Lung (tissue), 17 donors: ENCODE measurements at places on chromosomes 6 and 20. TPM values are rescaled to one million over a fixed set of nuclear protein-coding genes. Genes with fewer than 3 reads are reported as not detected.

DNA sequence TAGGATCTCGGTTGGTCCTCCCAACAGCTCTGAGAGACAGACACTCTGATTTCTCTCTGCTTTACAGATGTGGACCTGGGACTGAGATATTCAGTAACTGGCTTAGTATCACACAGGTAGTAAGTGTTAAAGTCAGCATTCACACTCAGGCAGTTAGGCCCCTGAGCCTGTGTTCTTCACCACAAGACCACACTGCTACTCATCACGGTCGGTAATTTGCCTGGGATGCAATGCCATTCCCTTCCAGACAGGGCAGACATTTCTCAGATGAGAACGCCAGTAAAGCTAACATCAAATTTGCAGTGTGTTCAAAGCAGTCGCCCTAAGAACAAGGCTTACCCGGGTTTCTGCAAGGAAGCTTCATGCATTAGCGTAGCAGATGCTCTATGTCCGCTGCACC is 39.8 kb upstream of the HIVEP1 start:
- H3K27ac ChIP-seq, result no peak overlapping the region
- H3K4me1 ChIP-seq, result peaks cover 2% of the 10 kb centered on the region

DNA sequence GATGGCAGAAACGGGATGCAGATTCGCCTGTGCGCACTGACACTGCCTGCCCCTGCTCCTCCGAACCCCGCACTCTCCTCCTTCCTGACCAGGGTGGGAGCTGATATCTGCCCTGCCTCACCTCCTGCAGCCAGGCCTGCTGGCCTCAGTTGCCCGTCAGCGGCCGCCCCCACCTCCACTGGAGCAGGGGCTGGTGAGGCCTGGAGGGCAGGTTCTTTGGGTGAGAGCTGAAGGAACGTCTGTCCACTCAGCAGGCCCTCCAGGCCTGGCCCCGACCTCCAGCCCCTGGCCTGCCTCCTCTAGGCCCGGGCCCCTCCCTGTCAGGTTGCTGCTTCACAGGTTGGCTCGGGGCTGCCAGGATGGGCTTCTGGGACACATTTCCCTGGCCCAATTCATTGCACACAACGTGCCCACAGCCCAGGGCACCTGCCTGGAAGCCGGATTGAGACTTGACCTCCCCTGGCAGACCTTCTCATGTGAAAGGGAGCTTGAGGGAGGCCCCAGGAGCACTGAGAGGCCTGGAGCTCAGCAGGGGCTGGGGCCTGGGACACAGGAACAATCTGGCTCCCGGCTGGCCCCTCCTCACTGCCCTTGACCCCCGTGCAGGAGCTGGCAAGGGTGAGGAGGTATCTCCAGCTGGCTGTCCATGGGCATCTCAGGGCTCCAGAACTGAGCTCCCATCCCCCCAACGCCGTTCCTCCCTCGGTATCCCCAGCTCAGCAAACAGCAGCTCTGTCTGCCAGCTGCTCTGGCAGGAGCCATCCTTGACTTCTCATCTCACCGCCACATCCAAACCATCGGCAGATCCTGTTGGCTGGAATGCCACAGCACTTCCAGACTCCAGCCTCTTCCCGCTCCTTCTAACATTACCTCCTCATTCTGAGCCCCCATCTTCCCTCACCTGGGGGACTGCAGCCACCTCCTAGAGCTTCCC is 39.5 kb downstream of the SPDEF start:
- no peaks in the 10 kb centered on the region for H3K27me3 ChIP-seq
- H3K4me3 ChIP-seq, result no peak overlapping the region
- DNase-seq, result no peak
- no peaks in the 10 kb centered on the region for H3K36me3 ChIP-seq
- no peaks in the 10 kb centered on the region for H3K4me1 ChIP-seq
- H3K27ac ChIP-seq, result no peak overlapping the region

DNA sequence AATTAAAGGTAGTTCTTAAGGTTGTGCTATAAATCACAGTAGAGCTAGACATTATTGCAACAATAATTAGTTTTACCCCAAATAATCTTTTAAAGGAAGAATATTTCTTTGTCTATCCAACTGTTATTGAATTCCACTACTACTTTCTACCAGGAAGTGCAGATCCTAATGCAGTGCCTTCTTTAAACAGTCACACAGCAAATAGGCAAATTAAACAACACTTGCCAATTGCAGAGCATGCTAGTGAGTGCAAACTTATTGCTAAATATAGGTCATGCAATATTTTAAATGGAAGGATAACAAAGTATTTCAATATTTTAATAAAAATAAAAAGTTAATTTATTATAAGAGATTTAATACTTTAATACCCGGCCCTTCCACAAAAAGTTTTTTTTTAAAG is 107.3 kb upstream of the BCLAF1 start:
- no peaks in the 10 kb centered on the region for H3K27me3 ChIP-seq
- no peak overlapping the region for H3K4me3 ChIP-seq
- no peaks in the 10 kb centered on the region for H3K4me1 ChIP-seq
- DNase-seq, result no peak

- no peaks in the 10 kb centered on the region for H3K36me3 ChIP-seq
- H3K27ac ChIP-seq, result no peak overlapping the region
- H3K27me3 ChIP-seq, result no peaks in the 10 kb centered on the region
- DNase-seq, result no peak
These were observed 14.0 kb upstream of the LOC128125822 start for GRCh38 chr6:63558278-63558677.

DNA sequence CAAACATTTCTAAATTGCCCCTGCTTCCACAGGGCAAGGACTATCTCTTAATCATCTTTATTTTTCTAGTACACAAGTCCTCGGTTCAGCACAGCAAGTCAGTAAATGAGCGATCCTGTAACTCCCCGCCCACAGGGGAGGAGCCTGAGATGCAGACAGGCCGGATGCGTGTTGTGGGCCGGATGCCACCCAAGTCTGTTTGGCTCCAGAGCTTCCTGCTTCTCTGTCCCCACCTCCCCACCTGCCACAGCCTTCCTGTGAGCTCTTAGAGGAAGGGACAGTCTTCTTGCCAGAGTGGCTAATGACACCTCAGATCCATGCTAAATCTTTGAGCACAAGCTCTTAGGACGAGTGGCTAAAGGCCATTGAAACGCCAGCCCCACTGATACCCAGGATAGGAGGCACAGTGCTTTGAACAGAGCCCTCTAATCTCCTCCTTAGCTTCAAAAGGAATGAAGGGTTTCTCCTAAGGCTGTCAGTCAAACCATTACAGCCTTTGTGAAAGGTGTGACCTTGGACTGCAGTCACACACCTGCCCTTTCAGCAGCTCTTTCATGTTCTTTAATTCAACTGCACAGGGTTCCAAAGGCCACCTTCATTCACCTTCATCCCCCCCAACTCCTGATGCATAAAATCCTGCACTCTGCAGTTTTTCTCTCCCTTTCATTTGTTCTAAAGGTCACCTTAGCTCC is 264.3 kb downstream of the TFAP2C start:
- H3K27ac ChIP-seq, result no peak overlapping the region
- H3K4me3 ChIP-seq, result no peak overlapping the region
- H3K27me3 ChIP-seq, result no peaks in the 10 kb centered on the region
- H3K36me3 ChIP-seq, result no peaks in the 10 kb centered on the region
- peak; percentile 18 for DNase-seq

DNA sequence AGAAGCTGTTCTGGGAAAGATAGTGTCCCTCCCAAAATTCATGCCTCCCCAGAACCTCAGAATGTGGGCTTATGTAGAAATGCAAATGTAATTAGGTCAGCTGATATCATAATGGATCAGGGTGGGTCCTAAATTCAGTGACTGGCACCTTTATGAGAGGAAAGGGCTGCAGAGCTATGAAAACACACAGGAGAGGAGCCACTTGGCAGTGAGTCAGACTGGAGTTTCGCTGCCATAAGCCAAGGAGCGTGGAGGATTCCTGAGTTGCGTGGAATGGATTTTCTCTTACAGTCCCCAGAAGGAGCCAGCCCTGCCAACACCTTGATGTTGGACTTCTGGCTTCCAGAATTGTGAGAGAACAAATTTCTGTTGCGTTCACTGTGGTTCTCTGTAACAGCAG is 249.8 kb upstream of the PMEPA1 start:
- peaks cover 2% of the 10 kb centered on the region for H3K4me1 ChIP-seq
- H3K36me3 ChIP-seq, result no peaks in the 10 kb centered on the region
- DNase-seq, result no peak
- no peak overlapping the region for H3K4me3 ChIP-seq
- H3K27me3 ChIP-seq, result no peaks in the 10 kb centered on the region

DNA sequence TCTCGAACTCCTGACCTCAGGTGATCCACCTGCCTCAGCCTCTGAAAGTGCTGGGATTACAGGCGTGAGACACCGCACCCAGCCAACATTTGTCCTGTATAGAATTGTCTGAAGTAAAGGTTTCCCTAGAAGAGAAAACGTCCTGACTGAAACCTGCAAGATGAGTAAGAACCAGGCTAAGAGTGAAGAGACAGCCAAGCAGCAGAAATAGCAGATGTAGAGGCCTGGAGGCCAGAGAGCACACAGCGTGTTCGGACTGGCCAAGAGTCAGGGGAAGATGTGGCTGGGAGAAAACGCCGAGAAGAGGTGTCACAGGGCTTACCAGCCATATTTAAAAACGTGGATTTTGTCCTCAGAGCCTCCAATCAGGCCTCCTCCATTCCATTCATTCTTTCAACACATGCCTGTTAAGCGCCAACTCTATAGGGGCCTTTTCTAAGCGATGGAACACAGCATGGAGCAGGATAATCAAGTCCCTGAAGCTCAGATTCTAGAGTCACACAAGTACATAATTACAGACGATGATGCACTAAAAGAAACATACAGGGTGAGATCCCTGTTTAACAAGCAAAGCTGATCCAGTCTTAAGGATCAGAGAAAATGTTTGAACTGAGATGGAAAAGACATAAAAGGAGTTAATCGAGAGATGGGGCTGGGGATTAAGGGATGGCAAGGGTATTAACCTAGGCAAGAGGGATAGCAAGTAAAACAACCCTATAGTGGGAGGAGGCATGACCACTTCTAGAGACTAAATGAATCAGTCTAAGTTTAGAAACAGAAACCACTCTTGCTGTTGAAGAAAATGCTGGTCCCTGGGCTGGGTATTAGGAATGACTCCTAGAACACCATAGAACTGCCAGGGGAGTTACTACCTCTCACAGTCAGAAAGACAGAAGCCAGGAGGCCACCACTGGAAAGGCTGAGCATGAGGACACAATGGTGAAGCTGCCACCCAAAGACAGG is 4.8 kb downstream of the ZCCHC3 start:
- H3K27me3 ChIP-seq, result no peaks in the 10 kb centered on the region
- H3K36me3 ChIP-seq, result peaks cover 6% of the 10 kb centered on the region
- H3K4me1 ChIP-seq, result peaks cover 16% of the 10 kb centered on the region
- no peak for DNase-seq
- H3K4me3 ChIP-seq, result no peak overlapping the region

DNA sequence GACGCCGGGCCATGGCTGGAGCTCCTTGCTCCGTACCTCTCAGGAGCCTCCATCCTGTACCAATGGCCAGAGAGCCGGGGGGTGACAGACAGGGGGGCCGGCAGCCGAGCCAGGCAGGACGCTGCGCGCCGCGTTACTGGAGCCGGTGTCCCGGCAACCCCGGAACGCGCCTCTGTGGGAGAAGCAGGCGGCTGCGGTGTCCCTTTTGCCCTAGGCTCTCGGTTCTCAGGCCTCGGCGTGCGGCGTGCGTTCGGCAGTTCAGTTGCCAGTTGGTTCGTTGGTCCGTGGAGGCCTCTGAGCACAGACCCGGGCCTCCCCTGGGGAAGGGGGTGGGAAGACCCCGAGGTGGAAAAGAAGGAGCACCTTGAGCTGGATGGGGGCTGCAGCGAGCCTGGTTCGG is at the start of gene SPATS1:
TSS of gene SPATS1 (plus strand) at position 162 of the 400 bp plus-strand sequence. CDS start 446 bp downstream, outside the sequence.
- no peak within 1 kb of the TSS for H3K4me3 ChIP-seq
- peaks cover 7% of the 10 kb centered on the region for H3K4me1 ChIP-seq
- no peaks in the 10 kb centered on the region for H3K36me3 ChIP-seq

GRCh38 chr6:6686748-6687601 is 98.5 kb downstream of the LY86 start:
- peak; percentile 84 for DNase-seq
- H3K27ac ChIP-seq, result peak overlapping the region; percentile 60
- H3K4me3 ChIP-seq, result no peak overlapping the region
- H3K27me3 ChIP-seq, result no peaks in the 10 kb centered on the region
- peaks cover 18% of the 10 kb centered on the region for H3K4me1 ChIP-seq

- no peak for DNase-seq
- no peaks in the 10 kb centered on the region for H3K27me3 ChIP-seq
- peaks cover 3% of the 10 kb centered on the region for H3K36me3 ChIP-seq
- peaks cover 5% of the 10 kb centered on the region for H3K4me1 ChIP-seq
- no peak overlapping the region for H3K4me3 ChIP-seq
- H3K27ac ChIP-seq, result no peak overlapping the region
These were observed 16.6 kb downstream of the DNAAF9 start for GRCh38 chr20:3390759-3391425.

- no peak overlapping the region for H3K4me3 ChIP-seq
- peaks cover 17% of the 10 kb centered on the region for H3K36me3 ChIP-seq
- no peaks in the 10 kb centered on the region for H3K4me1 ChIP-seq
These were observed 39.7 kb upstream of the IRF4 start for GRCh38 chr6:351867-352289.

GRCh38 chr6:164286011-164286410 is 871.5 kb downstream of the QKI start:
- no peak overlapping the region for H3K4me3 ChIP-seq
- no peaks in the 10 kb centered on the region for H3K27me3 ChIP-seq
- H3K36me3 ChIP-seq, result no peaks in the 10 kb centered on the region
- H3K4me1 ChIP-seq, result no peaks in the 10 kb centered on the region
- DNase-seq, result no peak

DNA sequence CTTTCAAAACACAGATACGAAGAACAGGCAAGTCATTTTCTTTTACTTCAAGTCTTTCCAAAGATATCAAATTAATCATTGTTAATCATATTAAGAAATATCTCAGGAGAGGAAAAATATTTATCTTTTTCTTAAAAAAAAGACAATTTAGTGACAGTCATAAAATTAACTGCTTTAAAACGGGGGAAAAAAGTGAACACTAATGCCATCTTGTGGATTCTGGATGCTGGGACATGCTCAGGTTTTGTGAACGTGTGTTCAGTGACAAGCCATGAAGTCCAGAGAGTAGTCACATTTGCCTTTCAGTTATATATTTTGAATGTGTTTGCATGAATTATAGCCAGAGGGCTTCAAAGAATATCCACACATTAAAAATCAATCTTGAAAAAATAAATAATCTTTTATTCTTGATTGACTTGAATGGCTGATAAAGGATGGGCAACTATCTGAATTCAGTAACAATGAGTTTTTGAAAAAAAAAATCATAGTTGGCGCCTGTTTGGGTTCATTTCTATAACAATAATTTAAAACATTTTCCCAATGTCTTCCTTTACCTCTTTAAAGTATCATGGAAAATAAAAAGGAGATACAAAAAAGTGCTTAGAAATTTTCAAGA is 74.7 kb upstream of the NOX3 start:
- no peak overlapping the region for H3K4me3 ChIP-seq
- no peak overlapping the region for H3K27ac ChIP-seq
- peaks cover 8% of the 10 kb centered on the region for H3K4me1 ChIP-seq
- H3K36me3 ChIP-seq, result no peaks in the 10 kb centered on the region
- no peaks in the 10 kb centered on the region for H3K27me3 ChIP-seq

The OOEP gene
- total RNA-seq, result not detected

The LHFPL5 gene
- not detected for total RNA-seq

The SPACA1 gene
- not detected for total RNA-seq

The EYS gene
- total RNA-seq, result 0.17 TPM

The SDC4 gene
- 313 TPM for total RNA-seq
